ENCODE measurements at places on chromosomes 4 and X.

DNA sequence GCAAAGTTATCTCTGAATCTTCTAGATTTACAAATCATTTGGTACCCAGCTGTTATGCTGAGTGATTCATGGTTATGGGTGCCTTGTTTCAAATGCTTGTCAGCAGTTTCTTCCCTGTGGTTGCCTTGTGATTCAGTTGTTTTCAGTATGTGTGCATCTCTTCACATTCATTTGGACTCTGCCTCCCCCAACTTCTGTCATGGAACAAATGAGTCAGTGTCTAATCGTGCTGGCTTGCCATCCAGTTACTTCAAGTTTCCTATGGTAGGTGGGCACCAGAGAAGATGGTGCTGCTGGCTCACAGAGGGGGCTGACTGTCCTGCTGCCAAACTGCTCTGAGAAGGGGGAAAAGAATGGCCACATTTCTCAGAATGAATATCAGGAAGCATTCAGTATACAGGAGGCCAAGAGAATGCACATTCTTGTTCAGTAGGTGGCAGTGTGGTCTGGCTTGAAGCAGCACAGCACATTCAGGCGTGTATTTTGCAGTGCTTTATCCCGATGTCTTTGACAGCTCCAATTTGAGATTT is 260.9 kb downstream of the GLUD2 start:
- no peak for DNase-seq

DNA sequence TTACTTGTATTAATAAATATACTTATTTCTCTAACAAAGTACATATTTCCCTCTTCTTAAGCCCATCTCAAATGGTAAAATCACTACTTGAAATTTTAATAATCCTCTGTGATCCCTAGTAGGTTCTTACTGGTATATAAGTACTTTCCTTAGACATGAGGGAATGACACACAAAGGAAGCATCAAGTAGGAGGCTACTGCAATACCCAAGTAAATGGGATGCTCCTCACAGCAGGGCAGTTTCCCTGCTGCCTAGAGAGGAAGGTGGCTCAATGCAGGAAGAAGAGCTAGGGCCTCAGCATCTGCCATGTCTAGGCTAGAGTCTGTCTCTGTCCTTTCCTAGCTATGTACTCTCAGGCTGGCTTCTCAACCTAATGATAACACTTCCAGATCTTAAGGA is 122.1 kb upstream of the DIPK2B start:
- DNase-seq: no peak

GRCh38 chr4:53620956-53621355 is 29.7 kb upstream of the LNX1 start:
- DNase-seq: no peak

GRCh38 chr4:41509451-41509866 is 28.5 kb upstream of the LIMCH1 start:
- DNase-seq: no peak

- no peak for DNase-seq
Observed at GRCh38 chr4:8606476-8606875, 13.9 kb downstream of the CPZ start.

GRCh38 chrX:18666614-18667013 is 5.3 kb downstream of the RS1 start:
- DNase-seq: no peak

DNA sequence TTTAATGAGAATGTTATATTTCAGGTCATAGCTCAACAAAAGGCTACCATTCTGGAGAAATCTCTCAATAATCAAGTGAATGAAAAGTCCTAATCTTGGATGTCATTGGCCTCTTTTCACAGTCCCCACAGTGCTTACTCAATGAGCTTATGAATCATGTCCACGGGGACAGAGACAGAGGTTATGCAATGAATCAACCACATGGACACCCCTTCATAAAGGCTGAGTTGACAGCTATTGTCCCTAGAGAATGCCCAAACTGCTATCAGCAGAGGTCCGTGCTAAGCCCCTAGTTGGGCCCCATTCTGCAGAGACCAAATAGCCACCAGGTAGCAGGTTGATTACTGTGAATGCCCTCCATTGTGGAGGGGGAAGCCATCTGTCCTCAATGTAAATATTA is 158.1 kb downstream of the LHFPL1 start:
- DNase-seq: no peak

DNA sequence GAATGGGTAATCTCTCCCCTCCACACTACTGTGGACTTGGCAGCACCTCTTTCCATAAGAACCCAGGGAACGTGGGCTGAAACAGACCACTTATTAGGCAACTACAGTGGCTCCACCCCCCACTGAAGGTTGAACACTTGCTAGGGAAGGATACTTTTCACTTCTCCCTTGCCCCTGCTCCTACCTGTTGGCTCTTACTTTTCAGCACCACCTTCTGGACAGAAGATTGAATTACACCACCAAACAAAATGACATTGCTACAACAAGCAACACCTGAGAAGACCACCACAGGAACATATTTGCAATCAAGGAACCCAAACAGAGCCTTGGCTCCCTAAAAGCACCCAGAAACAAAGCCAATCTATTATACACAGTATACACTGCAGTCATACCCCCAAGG is 132.1 kb upstream of the CXCL13 start:
- no peak for DNase-seq

DNA sequence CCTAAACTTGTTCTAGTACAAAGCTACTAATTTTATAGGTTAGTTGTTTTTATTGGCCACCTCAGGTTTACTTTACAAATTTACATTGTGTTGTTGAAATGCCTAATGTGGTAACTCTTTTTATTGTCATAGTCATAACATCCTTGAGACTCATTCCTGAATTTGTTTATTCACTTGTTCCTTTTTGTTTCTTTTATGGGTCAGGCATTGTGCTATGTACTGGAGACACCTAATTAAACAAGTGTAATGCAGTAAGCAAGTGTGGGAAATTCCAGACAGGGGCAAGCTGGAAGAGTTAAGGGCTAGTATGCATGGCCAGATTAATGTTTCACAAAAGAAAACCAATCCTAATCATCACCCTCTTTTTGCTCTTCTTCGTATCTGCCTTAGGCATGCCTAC is 30.5 kb upstream of the TTC29 start:
- DNase-seq: no peak

- no peak for DNase-seq
Observed at GRCh38 chrX:23981711-23982110, 45.3 kb downstream of the KLHL15 start.

- DNase-seq: no peak
Observed at GRCh38 chr4:81465406-81466340, 6.0 kb downstream of the RASGEF1B start.

- no peak for DNase-seq
Observed at GRCh38 chr4:143026459-143027170, 158.1 kb upstream of the USP38 start.

GRCh38 chr4:113278324-113278934 is 229.0 kb downstream of the ANK2 start:
- no peak for DNase-seq

- DNase-seq: no peak
Observed at GRCh38 chrX:134764202-134764785, 106.0 kb upstream of the PLAC1 start.

- no peak for DNase-seq
Observed at GRCh38 chrX:45716750-45717149, 516.1 kb upstream of the DIPK2B start.

DNA sequence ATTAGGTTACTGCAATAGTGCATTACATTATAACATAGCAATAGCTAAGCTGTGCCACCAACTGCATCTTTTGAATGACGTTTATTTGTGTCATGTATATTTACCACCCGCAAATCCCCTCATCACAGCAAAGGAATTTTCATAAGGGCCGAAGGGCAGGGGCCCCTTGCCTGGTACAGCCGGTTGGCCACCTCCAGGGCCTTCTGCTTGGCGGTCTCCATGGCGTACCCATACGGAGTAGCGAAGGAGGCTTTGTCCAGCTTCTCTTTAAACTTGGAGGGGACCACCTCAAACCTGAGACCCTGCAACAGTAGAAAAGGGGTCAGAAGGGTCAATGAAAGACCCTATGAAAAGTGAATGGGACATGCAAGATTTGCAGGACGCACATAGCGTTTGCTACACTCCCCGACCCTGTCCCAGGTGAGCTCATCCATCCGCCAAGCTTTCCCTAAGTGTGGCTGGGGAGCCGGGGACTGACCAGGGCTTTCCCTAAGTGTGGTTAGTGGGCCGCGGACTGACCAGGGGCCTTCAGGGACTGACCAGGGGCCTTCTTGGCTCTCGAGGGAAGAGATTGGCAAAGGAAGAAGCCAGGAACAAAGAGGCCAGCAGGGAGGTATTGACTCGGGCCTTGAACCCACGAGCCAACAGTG is 10.6 kb downstream of the ASMTL start:
- no peak for DNase-seq

- no peak for DNase-seq
Observed at GRCh38 chrX:9091258-9091657, 57.3 kb upstream of the FAM9B start.

DNA sequence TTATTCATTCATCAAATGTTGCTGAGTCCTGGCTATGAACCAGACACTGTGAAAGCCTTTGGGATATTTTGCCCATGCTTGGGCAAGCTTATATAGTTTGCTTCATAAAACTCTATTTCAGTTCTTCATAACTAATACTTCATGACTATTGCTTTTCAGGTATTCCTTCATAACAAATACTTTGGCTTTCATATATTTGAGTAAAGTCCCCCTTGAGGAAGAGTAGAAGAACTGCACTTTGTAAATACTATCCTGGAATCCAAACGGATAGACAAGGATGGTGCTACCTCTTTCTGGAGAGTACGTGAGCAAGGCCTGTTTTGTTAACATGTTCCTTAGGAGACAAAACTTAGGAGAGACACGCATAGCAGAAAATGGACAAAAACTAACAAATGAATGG is 1.7 kb upstream of the AFP start:
- DNase-seq: no peak

DNA sequence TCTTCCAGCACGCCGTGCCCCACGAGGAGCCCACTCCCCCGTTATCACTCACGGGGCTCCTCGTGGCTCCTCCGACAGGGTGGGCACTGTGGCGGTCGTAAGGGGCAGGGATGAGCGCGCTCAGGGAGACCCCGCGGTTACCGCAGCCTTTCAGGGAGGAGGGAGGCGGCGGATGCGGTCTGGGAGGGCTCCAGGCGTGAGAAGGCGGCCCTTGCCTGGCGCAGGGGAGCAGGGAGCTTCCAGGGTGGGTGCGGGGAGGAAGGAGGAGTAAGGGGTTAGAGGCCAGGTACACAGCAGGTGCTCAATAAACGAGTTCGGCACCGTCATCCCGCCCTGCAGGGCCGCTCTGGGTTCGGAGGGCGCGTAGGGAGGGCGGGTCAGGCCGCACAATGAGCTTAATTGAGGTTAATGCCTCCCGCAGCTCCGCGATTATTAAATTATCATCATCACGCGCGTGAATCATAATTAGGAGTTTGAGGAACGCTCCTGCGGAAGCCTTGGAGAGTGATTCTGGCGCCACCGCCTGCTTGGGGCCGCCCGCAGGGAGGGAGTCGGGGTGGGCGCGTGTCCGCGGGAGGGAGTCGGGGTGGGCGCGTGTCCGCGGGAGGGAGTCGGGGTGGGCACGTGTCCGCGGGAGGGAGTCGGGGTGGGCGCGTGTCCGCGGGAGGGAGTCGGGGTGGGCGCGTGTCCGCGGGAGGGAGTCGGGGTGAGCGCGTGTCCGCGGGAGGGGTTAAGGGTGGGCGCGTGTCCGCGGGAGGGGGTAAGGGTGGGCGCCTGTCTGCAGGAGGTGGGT is 7.6 kb upstream of the NKX1-1 start:
- DNase-seq: no peak

DNA sequence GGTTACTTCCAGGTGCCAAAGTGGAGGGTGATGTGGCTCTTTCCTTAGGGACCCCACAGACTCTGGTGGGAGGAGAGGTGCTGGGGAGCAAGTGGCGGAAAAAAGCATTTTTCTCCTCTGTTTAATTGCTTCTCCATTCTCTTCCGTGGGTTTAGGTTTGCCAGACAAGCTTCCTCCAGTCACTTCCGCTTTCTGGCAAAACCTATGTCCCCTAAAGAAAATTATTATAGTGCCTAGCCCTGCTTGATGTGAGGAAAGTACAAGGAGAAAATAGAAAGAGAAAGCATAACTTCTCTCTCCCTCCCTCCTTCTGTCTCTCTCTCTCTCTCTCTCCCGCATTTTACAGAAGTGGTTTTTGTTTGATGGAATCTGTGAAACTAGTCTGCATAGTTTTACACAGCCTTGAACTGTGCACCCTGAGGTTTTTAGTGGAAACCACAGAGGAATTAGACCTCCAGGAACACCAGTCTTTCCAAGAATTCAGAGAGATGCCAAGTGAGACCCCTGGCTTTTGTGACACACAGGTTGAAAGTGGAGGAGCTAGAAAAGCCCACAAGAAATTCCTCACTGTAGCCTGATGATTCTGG is 231.1 kb upstream of the ANXA3 start:
- no peak for DNase-seq

DNA sequence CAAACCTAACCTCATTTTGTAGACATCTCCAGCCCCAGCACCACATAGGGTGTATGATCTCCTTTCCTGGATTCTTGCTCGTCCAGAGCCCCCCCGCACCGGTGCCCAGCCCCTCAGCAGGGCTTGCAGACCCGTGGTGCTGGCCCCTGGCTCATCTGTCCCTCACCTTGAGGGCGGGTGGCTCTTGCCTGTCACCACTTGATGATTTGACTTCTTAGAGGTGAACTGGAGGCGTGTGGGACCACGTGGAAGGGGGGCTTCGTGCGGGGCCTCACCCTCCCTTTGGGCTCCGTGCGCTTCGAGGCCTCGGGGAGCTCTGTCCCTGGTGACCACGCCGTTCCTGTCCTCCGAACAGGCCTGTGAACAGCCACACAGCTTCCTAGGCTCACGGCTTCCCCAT is 15.5 kb downstream of the UVSSA start:
- DNase-seq: no peak

- DNase-seq: no peak
Observed at GRCh38 chr4:102493257-102493656, 7.9 kb upstream of the NFKB1 start.

- no peak for DNase-seq
Observed at GRCh38 chr4:53043891-53044650, 182.0 kb downstream of the RASL11B start.

GRCh38 chr4:153570228-153570973 is 104.2 kb downstream of the TMEM131L start:
- DNase-seq: no peak

DNA sequence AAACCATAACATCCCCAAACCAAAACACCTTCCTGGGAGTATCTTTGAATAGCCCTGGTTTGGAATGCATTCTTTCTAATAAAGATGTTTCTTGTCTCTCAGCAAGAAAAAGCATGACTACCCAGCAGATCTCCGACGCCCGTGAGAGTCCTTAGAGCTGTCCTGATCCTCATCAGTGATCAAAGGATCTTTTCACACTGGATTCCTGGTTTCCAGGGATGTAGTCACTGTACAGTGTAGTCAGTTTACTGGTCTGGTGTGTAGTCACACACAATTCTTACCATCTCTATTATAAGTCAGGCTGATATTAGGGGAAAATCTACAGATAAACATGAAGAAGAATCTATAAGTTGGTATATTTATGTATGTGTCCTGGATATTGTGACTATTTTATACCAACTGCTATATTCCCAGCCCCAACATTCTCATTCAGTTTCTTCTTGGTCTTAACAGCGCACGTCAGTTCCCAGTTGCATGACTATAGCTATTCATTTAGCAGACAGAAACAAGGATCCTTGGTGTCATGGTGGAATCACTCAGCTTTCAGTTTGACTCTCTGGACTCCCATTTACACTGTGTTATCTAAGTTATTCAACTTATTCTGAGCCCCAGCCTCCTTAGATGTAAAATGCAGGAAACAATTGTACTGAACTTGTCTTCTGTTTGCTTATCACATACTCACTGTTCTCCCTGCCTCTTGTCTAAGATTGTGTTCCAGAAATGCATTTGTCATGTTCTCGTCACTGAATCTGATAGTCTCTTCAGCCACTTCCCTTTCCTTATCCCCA is 68.3 kb downstream of the SLIT2 start:
- no peak for DNase-seq

GRCh38 chrX:4809571-4809970 is 1096.1 kb upstream of the PRKX start:
- DNase-seq: no peak

Data from activated naive CD4-positive, alpha-beta T cell (primary cell).